ENCODE measurements at places on chromosomes 3 and 15. TPM values are rescaled to one million over a fixed set of nuclear protein-coding genes. Genes with fewer than 3 reads are reported as not detected.

GOLGA6L2 gene
- polyA plus RNA-seq: not detected

TRIM42 gene
- not detected for polyA plus RNA-seq

CEP19 gene
- 6.2 TPM for polyA plus RNA-seq

DHX36 gene
- polyA plus RNA-seq: 81.0 TPM

DUOXA1 gene
- 0.21 TPM for polyA plus RNA-seq

NGRN gene
- polyA plus RNA-seq: 122 TPM

FANCD2OS gene
- not detected for polyA plus RNA-seq

PARP15 gene
- 0.25 TPM for polyA plus RNA-seq

CPN2 gene
- polyA plus RNA-seq: 0.11 TPM

SI gene
- not detected for polyA plus RNA-seq

DNA sequence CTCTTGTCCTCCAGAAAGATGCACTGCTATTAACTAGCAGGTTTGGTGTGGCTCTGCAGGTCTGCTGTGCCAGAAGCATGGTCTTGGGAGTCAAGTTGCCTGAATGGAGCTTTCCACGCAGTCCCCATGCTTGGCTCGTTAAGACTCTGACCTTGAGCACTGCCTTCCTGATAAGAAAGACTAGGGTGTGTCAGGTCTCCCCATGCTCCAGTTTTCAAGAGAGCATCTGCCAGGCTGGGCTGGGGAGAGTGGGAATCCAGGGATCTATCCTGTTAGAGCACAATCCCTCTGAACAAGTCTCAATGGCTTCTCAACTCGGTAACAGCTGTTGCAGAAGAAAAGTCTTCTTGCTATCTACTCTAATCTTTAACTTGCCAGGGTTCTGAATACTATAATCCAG, 98.2 kb downstream of the TJP1 start:
- DNase-seq: no peak

GRCh38 chr3:51268132-51268531, 117.0 kb upstream of the MANF start:
- no peak for DNase-seq

- no peak for DNase-seq
These were observed 2.8 kb downstream of the NISCH start for GRCh38 chr3:52458031-52458760.

- DNase-seq: peak; percentile 12
These were observed 215.6 kb upstream of the VEPH1 start for GRCh38 chr3:157718800-157719199.

DNA sequence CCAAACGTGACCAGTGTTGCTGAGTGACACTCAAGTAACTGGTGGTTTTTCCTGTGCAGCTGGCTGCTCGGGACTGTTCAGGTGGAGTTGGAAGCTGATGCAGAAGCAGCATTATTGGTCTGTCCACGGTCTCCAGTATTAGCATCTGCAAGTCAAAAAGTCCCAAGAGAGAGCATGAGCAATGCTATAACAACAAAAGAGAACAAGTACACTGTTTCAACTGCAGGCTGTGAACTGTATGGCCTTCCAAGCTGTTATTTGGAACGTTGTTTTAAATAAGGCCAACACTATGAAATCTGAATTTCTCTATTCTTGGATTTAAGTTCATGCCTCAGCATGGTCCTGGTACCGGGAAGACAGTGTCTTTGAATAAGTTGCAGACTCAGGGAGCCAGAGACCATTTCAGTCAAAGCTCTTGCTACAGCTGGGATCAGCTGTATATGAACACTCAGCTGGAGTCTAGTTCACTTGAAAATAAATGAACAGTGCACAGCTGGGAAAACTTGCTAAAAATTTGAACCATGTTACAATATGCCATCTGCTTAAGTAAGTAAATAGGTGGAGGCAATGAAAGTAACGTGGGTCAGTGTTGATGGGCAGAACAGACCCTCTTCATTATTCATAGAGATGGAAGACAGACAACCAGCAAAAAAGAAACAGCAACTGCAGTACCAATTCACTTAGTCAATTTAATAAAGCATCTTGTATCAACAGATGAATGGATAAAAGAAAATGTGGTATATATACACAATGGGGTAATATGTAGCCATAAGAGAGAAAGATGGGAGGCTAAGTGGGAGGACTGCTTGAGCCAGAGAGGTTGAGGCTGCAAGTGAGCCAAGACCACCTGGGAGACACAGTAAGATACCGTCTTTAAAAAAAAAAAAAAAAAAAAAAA, 45.1 kb downstream of the NR1I2 start:
- no peak for DNase-seq

GRCh38 chr15:71530116-71530515, 280.2 kb upstream of the NR2E3 start:
- DNase-seq: no peak

DNA sequence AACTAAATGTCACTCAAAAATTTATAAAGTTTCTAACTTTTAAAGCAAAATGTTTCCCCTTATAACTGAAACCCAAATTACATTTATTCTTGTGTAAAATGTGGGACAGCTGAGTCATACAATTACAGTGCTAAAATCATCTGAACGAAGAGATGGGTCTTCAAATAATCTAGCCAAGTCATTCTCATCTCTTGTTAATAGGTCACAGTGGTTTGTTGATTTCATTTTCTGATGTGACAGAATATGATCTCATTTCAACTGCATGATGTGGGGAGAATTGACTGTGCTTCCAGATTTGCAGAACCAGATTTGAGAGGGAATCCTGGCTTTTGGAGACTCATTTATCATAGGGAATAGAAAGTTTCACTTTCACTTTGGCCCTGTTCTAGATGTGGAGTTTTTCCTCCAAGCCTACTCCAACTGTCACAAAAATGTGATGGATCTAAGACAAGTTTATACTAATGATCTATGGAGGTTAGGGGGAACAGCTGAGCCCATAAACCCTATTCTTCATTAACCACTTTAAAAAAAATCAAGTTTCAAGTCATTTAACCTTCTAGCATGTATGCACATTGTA, 685.0 kb downstream of the PDCD6IP start:
- no peak for DNase-seq

DNA sequence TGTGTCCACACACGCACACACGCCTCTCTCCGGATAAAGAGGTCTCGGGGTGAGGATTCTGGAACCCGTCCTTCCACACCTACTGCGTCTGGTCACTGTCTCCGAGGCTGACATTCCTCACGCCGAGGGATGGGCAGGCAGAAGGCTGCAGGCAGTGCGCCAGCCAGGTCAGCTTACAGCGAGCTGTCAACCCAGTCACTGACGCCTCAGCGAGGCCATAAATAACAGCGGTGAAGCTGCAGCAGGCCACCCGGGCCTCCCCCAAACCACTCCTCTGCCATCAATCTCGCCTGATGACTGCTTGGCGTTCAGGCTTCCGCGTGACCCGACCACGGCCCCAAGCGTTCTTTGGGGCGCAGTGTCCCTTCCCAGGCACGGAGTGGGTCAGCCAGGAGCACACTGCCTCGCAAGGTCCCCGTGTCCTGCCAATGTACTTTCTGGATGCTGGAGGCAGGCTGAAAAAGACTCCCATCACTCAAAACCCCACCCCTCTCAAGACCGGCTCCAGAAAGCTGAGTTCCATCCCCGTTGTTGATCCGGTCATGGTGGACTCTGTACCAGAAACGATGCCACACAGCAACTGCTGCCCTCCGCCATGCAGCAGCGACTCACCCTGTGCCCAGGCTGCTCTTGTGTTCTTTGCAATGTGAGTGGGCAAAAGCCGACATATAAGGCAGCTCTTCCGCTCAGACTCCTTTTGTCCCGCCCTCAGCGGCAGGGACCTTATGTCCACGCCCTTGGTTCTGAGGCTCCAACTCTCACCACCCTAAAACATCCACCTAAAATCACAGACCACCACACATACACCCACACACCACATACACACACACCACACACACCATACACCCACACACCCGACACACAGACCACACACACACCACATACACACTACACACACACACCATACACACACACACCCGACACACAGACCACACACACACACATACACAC, 27.1 kb downstream of the CPN2 start:
- no peak for DNase-seq

DNA sequence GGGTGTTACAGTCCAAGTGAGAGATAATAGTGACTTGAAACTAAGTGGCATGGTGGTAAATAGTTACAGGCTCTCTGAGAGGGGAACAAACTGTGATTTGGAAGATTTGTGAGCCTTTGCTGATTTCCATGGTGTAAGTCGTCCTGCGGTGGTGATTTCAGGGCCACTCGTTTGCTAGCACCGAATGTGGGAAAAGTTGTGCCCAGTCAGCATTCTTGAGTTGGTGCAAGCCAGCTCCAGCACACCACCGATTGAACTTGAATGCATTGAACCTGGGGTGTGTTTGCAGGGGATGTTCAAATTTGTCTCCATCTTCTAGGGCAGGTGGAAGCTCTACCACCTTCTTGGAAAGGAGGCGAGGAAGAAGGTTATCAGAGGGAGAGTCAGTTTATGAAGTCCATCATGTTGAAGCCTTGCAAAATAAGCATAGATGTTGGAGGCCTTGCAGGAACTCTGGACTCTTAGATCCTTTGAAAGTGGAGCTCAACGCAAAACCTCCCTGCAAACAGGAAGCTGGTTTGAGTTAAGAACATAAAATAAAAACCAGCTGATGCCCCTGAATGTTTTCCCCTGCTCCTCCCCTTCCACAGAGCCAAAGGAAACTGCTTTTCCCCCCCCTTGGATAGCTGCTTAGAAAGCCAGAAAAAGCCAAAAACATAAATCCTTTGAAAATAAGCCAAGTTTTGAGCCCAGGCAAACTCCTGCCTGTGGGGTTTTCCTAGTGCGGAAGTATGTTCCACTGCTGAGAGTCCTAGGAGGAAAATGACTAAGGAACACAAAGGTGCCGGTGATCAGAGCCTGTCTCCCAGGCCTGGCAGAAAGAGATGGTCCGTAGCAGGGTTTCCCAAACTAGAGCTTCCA, 21.9 kb downstream of the MAPKBP1 start:
- no peak for DNase-seq

Data from right renal cortex interstitium (tissue), 3 donors.